ENCODE measurements at places on chromosomes 3 and 15. TPM values are rescaled to one million over a fixed set of nuclear protein-coding genes. Genes with fewer than 3 reads are reported as not detected.
A peak's percentile ranks its signal among the peaks of the same experiment; 100 is the strongest.

DNA sequence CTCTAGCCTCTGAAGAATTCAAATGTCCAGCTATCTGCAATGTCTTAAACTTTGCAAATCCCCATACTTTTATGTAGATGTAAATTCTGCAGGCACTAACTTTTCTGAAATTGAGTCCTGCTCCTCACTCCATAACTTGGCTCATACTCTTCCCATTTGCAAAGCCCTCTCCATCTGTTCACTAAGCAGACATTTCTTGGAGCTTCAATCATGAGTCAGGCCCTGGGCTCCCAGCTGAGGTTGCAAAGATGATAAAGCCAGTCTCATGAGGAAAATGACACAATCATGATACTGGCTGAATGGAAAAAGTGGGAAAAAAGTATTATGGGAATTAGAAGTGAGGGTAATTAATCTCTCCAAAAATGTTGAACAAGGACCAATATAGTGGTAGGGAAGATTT lies 507.6 kb downstream of the NR2F2 start:
- H3K4me3 ChIP-seq, result no peak overlapping the region
- DNase-seq, result no peak
- H3K36me3 ChIP-seq, result no peaks in the 10 kb centered on the region
- no peak overlapping the region for H3K27ac ChIP-seq
- peaks cover 1% of the 10 kb centered on the region for H3K27me3 ChIP-seq

GRCh38 chr3:85539232-85539631 lies 580.4 kb downstream of the CADM2 start:
- no peak for DNase-seq
- no peaks in the 10 kb centered on the region for H3K36me3 ChIP-seq
- H3K4me1 ChIP-seq, result no peaks in the 10 kb centered on the region
- H3K27me3 ChIP-seq, result no peaks in the 10 kb centered on the region

GRCh38 chr3:37588758-37589157 lies 272.9 kb upstream of the CTDSPL start:
- no peak for DNase-seq
- no peaks in the 10 kb centered on the region for H3K27me3 ChIP-seq
- peak overlapping the region; percentile 7 for H3K27ac ChIP-seq
- H3K4me3 ChIP-seq, result no peak overlapping the region

The PLA2G4F gene
- not detected for total RNA-seq

The OSTN gene
- 2.0 TPM for total RNA-seq

GRCh38 chr3:115638991-115639390 lies 15.7 kb downstream of the GAP43 start:
- H3K36me3 ChIP-seq, result no peaks in the 10 kb centered on the region
- no peak overlapping the region for H3K4me3 ChIP-seq
- H3K27ac ChIP-seq, result no peak overlapping the region

The SLC24A5 gene
- not detected for total RNA-seq

The IGSF11 gene
- 0.75 TPM for total RNA-seq

The HGD gene
- total RNA-seq, result 0.39 TPM

The SLC6A20 gene
- total RNA-seq, result 0.15 TPM

- H3K4me3 ChIP-seq, result peak overlapping the region; percentile 14
- H3K36me3 ChIP-seq, result no peaks in the 10 kb centered on the region
- H3K27me3 ChIP-seq, result no peaks in the 10 kb centered on the region
- H3K27ac ChIP-seq, result no peak overlapping the region
- peaks cover 3% of the 10 kb centered on the region for H3K4me1 ChIP-seq
These were observed 26.2 kb downstream of the DRD3 start for GRCh38 chr3:114152519-114153151.

DNA sequence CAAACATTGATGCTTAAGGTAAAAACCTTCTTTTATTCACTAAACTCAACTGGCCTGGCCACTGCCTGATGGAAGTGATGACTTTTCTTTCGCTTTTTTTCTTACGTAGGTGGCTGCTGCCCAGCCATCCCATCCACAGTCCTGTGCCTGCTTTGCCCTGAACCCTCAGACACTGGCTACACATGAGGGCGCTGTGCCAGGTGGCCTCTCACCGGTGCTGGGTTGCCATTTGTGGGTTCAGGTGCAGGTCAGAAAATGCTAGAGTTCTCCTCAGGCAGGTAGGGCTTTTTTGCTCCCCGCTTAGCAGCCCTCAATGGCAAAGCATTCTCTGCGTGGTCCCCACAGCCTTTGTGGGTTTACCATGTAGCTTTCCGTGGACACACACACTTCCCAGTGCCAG lies 88.3 kb upstream of the PRR23E start:
- H3K36me3 ChIP-seq, result no peaks in the 10 kb centered on the region
- H3K4me3 ChIP-seq, result no peak overlapping the region
- no peak overlapping the region for H3K27ac ChIP-seq

The CAV3 gene
- not detected for total RNA-seq

The DISP2 gene
- total RNA-seq, result 0.60 TPM

The HRG gene
- total RNA-seq, result not detected

DNA sequence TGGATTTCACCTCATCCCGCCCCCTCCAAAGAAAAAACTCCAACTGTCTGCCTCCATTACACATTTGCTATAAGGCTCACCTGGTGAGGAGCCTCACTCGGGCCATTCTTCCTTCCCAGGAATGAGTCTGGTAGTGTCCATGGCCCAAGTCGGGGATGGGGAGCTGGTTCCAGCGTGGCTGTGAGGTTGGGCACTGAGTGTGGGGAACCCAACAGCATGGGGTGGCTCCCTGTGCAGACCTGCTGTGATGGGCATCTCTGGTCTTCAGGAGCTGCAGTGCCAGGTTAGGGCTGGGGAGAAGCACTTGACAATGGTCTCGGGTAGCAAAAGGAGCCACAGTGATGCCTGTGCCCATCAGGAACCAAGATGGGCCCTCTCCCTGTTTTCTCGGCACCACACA lies 39.2 kb downstream of the TMEM158 start:
- H3K36me3 ChIP-seq, result no peaks in the 10 kb centered on the region
- no peak overlapping the region for H3K27ac ChIP-seq
- DNase-seq, result no peak
- H3K4me3 ChIP-seq, result no peak overlapping the region
- no peaks in the 10 kb centered on the region for H3K4me1 ChIP-seq

- H3K27me3 ChIP-seq, result no peaks in the 10 kb centered on the region
- no peaks in the 10 kb centered on the region for H3K4me1 ChIP-seq
- H3K36me3 ChIP-seq, result peaks cover 2% of the 10 kb centered on the region
- peak; percentile 59 for DNase-seq
- H3K4me3 ChIP-seq, result no peak overlapping the region
- H3K27ac ChIP-seq, result no peak overlapping the region
These were observed 37.2 kb downstream of the ABHD5 start for GRCh38 chr3:43727930-43728329.

DNA sequence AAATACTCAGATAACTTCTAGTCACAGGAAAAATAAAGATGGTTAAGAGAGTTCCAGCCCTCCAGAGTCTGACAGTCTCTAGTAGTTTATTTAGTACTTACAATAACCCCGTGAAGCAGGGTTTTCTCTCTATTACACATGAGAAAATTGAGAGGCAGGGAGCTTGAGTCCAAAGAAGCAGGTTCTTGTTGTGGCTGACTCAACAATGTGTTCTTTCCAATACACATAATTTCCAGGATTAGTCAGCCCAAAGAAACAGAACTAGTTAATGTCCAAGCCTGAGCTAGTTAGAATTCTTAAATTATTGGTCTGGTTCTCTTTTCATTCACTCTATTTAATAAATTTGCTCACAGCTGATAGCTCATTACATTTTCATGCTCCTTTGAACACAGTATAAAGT lies 49.9 kb downstream of the ALDH1A2 start:
- no peak overlapping the region for H3K27ac ChIP-seq
- peaks cover 1% of the 10 kb centered on the region for H3K27me3 ChIP-seq
- no peaks in the 10 kb centered on the region for H3K4me1 ChIP-seq
- no peaks in the 10 kb centered on the region for H3K36me3 ChIP-seq

- H3K27me3 ChIP-seq, result no peaks in the 10 kb centered on the region
- H3K27ac ChIP-seq, result no peak overlapping the region
- no peak overlapping the region for H3K4me3 ChIP-seq
- no peak for DNase-seq
- no peaks in the 10 kb centered on the region for H3K4me1 ChIP-seq
- H3K36me3 ChIP-seq, result no peaks in the 10 kb centered on the region
These were observed 155.4 kb upstream of the PLAAT1 start for GRCh38 chr3:193085655-193086054.

DNA sequence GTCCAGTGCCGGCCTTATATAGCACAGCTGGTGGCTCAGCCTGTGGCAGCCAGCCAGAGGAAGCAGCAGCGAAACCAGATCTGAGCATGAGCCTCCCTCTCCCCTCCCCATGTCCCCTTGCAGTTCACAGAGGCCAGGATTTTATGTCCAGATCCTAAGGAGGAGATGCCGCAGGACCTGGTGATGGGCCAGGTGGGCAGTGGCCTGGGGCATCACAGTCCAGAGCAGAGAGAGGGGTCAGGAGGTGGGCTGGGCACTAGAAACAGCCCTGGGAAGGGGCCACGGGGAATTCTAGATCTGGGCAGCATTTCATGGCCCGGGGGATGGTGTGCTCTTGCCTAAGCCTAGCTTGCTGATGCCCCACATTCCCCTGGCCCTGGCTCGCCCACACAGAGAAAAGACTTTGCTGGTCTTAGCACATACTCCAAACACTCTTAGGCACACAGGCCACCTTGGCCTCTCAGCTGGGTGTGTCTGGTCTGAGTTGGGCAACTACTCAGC lies 259 bp upstream of the CILP start:
- no peaks in the 10 kb centered on the region for H3K4me1 ChIP-seq
- H3K27me3 ChIP-seq, result no peaks in the 10 kb centered on the region

- no peak overlapping the region for H3K4me3 ChIP-seq
- no peak for DNase-seq
- no peak overlapping the region for H3K27ac ChIP-seq
- peaks cover 2% of the 10 kb centered on the region for H3K36me3 ChIP-seq
These were observed 43.1 kb upstream of the WDR5B start for GRCh38 chr3:122458992-122459391.
